HFF-Myc (cell line): ENCODE measurements at places on chromosomes 5 and 9.

DNA sequence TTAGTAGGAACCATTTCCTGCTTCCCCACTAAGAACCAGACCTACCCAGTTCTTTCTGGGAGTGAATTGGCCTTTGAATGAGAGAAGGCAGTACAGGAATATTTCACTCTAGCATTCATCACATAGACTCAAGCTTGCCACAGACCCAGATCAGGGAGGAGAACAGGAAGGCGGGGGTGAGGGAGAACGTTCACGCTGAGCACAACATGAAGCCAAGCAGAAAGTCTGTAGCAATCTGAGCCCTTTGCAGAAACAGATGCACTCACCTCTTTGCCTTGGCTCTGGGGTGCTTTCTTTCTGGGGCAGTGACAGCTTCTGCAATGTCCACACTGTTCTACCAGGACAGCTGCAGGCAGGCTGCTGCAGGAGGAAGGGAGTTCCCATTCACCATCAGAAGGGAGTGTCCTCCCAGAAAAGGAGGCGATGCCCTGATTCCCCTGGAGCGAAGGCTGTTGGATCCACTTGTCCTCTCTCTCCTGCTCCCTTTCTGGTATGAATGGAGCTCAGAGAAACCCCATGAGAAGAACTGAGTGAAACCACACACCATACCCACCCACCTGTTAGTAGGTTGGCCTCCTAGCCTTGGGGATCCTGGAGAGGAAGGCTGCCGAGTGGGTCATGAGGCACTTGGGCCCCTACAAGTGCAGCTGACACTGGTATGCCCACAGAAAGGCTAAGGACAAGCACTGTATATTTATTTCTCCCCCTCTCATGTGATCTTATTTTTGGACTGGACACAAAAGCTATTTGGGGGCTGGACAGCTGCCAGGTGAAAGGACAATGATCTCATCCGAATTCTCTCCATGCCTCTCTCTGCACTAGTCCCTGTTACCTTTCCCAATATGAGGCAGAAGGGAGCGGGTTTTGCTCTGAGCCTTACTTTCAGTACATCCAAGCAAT is 11.7 kb upstream of the FGF1 start:
- no peak for DNase-seq

GRCh38 chr9:89410022-89410421 is 87.9 kb downstream of the SEMA4D start:
- DNase-seq = no peak

DNA sequence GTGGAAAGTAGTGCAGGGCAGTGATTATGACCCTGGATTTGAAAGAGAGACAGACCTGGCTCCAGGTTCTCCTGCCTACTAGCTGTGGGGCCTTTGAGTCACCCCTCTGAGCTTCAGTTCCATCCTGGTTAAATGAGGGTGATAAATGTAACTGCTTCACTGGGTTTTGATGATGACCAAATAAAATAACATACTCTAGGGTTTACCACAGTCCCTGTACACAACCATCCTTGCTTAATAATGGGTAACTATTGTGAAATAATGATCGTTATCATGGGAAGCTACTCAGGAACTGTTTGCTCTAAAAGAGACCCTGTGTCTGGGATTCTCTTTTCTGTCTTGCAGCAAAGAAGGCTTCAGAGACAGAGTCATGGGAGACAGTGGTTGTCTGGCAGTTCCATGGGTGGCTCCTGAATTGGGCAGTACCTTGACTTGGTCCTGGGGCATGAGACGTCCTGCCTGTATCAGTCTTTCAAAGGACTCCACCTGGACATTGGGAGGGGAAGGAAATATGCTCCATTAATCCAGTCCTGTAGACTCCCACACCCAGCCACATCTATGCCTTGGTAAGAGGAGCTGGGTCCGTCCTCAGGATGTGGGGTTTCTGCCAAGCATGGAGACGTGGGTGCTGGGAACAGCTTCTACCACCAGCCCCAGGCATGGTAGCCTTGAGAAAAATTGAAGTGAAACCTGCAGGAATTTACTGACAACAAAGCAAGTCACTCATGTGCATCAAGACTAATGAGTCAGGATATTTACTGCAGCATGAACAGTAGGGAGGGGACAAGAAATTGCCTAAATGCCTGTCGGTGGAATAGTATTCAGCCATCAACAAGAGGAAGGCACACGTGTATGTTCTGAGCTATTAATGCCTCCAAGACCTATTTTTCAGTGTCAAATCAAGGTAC is 23.4 kb downstream of the AKNA start:
- no peak for DNase-seq

- no peak for DNase-seq
Observed at GRCh38 chr5:150234576-150235499, 45.0 kb downstream of the SLC6A7 start.

DNA sequence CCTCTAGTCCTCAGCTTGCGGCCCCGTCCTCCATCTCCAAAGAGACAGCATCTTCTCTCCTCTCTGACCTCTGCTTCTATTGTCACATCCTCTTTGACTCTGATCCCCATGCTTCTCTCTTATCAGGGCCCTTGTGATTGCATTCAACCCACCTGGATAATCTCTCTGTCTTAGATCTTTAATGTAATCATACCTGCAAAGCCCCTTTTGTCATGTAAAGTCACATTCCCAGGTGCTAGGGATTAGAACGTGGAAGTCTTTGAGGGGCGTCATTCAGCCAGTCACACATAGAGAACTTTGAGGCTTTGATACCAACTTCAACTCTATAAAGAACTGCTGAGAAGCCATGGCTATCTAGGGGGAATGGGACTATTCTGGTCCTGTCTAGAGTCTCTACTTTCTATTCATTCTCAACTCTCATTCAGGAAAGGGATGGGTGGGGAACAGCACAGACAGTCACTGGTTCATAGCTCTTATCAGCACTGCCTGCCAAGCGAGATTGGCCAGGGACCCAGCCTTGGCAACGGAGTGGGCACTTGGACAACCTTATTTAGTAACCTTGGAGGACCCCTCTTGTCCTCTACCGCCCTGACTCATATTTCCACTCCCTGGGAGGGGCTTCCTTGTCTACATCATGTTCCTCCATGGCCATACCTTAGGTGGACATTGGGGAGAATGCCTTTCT is 29.0 kb downstream of the TAS2R1 start:
- DNase-seq = no peak
